ENCODE measurements at places on chromosomes 4 and X. TPM values are rescaled to one million over a fixed set of nuclear protein-coding genes. Genes with fewer than 3 reads are reported as not detected.

GRCh38 chr4:175932116-175932515, 120.1 kb upstream of the GPM6A start:
- DNase-seq = no peak

- no peak for DNase-seq
Observed at GRCh38 chr4:148790246-148790645, 348.0 kb upstream of the NR3C2 start.

DNA sequence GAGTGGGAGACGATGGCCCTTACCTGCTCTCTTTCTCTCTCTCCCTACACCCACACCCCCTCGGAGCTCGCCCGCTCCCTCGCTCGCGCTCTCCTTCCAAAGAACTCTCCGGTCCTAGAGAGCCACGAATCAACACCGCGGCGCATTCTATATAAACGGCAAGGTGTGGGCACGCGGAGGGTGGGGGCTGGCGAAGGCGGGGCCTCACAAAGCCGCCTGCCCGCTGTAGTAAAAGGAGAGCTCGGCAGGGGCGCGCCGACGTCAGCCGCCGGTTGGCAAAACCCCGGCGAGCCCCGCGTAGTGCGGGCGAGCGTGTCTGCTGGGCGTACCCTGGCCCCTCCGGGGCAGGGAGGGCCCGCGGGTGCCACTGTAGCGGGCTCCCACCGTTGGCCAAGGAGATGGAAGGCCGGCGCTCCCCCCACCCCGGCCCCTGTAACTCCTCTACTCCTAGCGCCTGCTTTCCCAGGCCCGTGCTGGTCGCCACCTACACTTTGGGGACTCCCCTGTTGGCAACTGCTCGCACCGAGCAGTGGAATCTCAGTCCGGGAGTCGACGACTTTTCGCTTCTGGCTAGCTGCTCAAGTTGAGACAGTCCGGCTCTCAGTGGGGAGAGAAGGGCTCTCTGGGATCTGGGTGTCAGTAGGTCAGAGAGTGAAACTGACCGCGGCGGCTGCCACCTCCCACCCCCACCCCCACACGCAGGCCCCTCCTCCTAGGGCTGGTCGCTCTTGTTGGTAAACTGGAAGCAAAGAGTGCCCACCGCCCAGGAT, 325.5 kb upstream of the F9 start:
- peak; percentile 47 for DNase-seq

DNA sequence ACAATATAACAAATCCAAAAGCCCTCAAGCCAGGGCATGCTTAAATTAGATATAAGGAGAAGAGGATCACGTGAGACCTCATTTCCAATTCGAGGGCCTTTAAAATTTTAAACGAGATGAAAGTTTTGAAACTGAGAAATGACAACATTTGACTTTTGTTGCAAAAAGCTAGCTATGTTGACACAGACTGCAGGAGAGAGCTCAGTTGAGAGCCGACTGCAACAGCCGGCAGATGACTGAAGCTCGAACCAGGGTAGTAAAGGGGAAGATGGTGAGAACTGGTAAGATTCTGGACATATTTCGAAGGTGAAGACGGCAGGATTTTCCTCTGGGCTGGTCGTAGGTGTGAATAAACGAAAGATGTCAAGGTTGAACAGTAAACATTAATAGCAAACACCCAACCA, 773 bp downstream of the PRMT9 start:
- DNase-seq = peak; percentile 36

GRCh38 chr4:102791318-102791835, 30.6 kb upstream of the MANBA start:
- no peak for DNase-seq

- no peak for DNase-seq
Observed at GRCh38 chr4:157076578-157076947, 613 bp downstream of the GLRB start.

Gene EVC2
- 3.3 TPM for total RNA-seq

Gene C4orf51
- not detected for total RNA-seq
